T-helper 1 cell (primary cell): ENCODE measurements at places on chromosomes 13 and 19.

DNA sequence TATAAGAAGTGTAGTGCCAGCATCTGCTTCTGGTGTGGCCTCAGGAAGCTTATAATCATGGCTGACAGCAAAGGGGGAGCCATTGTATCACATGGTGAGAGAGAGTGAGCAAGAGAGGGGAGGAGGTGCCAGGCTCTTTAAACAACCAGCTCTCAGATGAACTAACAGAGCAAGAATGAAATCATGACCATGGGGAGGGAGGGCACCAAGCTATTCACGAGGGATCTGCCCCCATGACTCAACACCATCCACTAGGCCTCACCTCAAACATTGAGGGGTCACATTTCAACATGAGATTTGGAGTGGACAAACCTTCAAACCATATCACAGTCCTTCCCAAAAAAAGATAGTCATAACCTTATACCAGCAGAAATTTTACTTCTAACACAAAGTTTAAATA is 174.0 kb downstream of the GPC5 start:
- DNase-seq: no peak

- no peak for DNase-seq
Observed at GRCh38 chr13:111382411-111382810, 62.0 kb downstream of the TEX29 start.

- DNase-seq: no peak
Observed at GRCh38 chr13:110258876-110259631, 47.9 kb downstream of the COL4A1 start.

DNA sequence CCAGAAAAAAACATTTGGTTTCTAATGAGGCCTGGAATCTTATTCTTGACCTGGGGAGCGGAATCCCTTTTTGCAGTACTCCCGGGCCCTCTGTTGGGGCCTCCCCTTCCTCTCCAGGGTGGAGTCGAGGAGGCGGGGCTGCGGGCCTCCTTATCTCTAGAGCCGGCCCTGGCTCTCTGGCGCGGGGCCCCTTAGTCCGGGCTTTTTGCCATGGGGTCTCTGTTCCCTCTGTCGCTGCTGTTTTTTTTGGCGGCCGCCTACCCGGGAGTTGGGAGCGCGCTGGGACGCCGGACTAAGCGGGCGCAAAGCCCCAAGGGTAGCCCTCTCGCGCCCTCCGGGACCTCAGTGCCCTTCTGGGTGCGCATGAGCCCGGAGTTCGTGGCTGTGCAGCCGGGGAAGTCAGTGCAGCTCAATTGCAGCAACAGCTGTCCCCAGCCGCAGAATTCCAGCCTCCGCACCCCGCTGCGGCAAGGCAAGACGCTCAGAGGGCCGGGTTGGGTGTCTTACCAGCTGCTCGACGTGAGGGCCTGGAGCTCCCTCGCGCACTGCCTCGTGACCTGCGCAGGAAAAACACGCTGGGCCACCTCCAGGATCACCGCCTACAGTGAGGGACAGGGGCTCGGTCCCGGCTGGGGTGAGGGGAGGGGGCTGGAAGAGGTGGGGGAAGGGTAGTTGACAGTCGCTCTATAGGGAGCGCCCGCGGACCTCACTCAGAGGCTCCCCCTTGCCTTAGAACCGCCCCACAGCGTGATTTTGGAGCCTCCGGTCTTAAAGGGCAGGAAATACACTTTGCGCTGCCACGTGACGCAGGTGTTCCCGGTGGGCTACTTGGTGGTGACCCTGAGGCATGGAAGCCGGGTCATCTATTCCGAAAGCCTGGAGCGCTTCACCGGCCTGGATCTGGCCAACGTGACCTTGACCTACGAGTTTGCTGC is at the start of gene ICAM4:
Gene ICAM4 (plus strand): TSS at position 153 of the 935 bp plus-strand sequence. CDS start 58 bp downstream, at position 211.
- no peak for DNase-seq

DNA sequence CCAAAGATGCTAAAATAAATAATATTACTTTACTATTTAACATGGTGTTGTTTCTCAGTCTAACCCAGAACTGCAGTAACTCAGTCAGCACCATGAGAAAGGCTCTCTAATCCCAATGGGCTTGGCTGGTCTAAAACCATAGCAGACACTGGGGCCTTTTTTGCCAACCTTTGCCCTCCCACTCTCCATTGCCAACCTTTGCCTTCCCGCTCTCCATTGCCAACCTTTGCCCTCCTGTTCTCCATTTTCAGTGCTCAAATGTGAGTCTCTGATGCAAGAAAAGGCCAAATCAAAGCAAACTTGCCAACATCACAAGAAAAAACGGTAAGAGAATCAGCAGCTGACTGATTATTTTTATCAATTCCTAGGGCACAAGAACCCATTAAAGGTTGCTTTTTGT is 1681.2 kb downstream of the SLITRK5 start:
- DNase-seq: no peak

- no peak for DNase-seq
Observed at GRCh38 chr19:12828494-12828893, 5.9 kb downstream of the RTBDN start.

- no peak for DNase-seq
Observed at GRCh38 chr13:77351315-77351714, 24.4 kb upstream of the MYCBP2 start.

GRCh38 chr19:51010066-51010795 is 8.8 kb upstream of the KLK8 start:
- DNase-seq: no peak

GRCh38 chr13:34349091-34349722 is 531.3 kb downstream of the RFC3 start:
- no peak for DNase-seq

DNA sequence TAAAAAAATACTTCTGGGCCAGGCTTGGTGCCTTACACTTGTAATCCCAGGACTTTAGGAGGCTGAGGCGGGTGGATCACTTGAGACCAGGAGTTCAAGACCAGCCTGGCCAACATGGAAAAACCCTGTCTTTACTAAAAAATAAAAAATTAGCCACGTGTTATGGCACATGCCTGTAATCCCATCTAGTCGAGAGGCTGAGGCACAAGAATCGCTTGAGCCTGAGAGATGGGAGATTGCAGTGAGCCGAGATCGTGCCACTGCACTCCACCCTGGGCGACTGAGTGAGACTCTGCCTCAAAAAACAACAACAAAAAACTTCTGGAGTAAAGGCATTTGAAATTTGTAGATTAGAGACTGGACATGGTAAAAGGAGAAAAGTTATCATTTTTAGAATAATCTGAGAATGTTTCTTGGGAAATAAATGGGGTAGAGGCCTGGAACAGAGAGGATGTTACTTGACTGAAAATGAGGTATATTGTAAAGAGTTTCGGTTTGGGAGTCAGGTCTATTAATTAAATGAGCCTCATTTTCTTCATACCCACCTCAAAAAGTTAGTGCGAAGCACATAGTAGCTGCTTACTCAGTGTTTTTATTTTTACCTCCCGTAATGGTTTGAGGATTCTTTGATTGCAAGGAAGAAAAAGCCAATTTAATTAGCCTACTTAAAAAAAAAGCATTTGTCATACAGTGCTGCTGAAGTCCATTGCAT is 2.6 kb downstream of the AKAP11 start:
- no peak for DNase-seq

DNA sequence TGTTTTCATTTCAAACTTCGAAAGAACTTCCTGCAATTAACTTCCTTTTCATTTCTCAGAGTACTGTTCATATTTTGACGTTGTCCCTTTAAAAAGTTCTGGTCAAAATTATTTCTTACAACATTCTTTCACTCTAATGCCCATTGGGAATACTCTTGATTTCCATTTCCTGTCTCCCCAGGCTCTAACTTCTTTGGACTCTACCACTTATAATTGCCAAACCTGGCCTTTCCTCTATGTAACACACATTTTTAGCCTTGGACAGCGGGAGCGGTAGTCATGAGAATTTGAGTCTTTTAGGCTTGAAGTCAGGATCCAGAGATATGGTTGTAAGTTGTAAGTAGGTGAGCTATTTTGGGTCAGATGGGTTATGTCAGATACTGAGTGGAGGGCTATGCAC is 163.5 kb upstream of the SPRY2 start:
- DNase-seq: no peak

GRCh38 chr19:51148580-51148979 is 6.5 kb downstream of the SIGLEC7 start:
- no peak for DNase-seq
